ENCODE measurements at places on chromosomes 11 and 22.
A peak's percentile ranks its signal among the peaks of the same experiment; 100 is the strongest.

DNA sequence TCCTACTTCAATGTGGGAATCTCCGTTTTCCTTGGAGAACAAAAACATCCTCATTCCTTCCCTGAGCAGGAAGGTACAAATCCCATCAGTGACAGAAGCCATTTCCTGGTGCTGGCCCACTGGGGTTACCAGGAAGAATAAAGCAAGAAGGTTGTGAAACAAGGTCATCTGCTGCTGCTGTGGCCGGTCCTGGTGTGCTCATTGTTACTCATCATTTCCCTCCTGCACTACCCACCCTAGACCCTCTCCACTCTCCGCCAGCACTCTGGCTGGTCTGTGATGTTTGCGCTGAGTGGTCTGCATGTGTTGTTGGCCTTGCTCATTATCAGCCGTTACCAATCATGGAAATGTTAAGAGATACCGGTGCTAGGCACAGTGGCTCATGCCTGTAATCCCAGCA is 37.0 kb downstream of the OSBP2 start:
- DNase-seq, result no peak

GRCh38 chr11:75272391-75272790 is 31.8 kb downstream of the TPBGL start:
- no peak for DNase-seq

DNA sequence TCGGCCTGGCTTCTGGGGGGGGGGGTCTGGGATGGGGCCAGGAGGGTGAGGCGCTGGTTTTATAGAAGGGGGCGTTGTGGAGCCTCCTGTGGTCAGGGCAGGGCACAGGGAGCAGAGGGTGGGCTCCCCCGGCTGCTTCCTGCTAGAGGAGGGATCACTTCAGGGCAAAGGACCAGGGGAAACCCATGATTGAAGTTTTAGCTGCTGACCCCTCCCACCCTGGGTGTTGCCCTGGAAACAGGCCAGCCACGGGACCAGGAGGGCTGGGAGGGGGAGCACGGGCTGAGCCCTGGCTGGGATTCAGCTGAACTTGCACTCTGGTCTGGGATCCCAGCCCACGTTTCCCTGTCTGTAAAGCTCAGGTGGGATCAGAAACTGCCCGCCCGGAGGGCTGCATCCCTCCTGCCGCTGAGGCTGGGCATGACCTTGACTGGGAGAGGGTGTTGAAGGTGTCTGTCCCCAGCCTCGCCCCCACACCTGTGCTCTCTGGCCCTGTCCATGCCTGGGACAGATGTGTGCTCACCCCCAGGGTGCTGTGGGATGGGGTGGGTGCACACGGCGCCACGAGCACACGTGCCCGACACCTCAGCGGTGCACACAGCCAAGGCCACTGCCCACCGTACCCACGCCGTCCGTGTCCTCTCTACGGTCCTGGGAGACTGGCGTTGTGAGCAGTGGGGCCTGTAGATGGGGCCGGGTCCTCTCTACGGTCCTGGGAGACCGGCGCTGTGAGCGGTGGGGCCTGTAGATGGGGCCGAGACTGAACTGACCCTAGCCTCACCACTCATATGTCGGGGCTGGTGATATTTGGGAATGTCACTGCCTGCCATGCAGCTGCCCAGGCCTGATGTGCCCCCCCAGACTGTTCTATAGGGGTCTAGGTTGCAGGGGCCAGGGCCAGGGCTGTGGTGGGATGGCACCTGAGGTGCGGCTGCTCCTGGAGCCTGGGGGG is 2.3 kb downstream of the TSPAN4 start:
- peak; percentile 73 for DNase-seq

DNA sequence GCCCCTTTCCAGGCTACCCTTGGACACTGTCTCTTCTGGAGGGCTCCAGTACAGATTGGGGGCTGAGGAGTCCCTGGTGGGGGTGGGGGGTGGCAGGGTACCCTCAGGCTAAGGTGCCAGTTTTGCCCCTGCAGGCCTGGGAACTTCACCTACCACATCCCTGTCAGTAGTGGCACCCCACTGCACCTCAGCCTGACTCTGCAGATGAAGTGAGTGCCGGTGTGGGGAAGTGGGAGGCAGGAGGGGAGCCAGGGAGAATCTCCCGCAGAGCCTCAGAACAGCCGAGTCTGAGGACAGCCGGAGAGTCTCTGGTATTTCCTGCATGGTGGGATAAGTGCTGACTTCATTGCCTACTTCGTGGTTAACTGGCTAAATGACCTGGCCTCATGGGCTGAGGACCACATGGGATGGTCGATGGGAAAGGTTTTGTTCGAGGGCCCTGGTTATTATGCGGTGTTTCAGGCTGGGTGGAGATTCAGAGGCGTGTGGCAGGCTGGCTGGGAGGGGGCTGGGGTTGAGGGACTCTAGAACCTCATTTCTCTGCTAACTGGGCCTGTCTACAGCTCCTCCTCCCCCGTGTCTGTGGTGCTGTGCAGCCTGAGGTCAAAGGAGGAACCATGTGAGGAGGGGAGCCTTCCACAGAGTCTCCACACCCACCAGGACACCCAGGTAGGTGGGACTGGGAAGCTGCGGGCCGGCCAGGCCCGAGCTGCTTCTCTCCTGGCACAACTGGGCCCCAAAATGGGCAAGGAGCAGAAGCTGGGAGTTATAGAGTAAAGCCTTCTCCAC is 8.5 kb downstream of the TMEM258 start:
- peak; percentile 25 for DNase-seq

DNA sequence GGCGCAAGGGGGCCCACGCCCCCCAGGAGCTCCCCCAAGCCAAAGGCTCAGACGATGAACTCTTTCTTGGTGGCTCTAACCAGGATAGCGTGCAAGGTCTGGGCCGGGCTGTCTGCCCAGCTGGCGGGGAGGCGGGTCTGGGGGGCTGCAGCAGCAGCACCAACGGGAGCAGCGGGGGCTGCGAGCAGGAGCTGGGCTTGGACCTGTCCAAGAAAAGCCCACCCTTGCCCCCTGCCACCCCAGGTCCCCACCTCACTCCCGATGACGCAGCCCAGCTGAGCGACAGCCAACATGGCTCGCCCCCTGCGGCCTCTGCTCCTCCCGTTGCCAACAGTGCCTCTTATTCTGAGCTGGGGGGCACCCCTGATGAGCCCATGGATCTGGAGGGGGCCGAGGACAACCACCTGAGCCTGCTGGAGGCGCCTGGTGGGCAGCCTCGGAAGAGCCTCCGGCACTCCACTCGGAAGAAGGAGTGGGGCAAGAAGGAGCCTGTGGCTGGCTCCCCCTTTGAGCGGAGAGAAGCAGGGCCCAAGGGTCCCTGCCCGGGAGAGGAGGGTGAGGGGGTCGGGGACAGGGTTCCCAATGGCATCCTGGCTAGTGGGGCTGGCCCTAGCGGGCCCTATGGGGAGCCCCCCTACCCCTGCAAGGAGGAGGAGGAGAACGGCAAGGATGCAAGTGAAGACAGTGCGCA is 21.6 kb upstream of the TMEM191C start:
- DNase-seq, result no peak

- no peak for DNase-seq
Observed at GRCh38 chr11:1192741-1193325, 30.0 kb upstream of the MUC5B start.

GRCh38 chr11:96964661-96965060 is 574.8 kb downstream of the JRKL start:
- DNase-seq, result no peak

GRCh38 chr11:30921811-30922210 is 335.7 kb upstream of the MPPED2 start:
- no peak for DNase-seq
